LoVo (cell line): ENCODE measurements at places on chromosomes 2 and 18.

DNA sequence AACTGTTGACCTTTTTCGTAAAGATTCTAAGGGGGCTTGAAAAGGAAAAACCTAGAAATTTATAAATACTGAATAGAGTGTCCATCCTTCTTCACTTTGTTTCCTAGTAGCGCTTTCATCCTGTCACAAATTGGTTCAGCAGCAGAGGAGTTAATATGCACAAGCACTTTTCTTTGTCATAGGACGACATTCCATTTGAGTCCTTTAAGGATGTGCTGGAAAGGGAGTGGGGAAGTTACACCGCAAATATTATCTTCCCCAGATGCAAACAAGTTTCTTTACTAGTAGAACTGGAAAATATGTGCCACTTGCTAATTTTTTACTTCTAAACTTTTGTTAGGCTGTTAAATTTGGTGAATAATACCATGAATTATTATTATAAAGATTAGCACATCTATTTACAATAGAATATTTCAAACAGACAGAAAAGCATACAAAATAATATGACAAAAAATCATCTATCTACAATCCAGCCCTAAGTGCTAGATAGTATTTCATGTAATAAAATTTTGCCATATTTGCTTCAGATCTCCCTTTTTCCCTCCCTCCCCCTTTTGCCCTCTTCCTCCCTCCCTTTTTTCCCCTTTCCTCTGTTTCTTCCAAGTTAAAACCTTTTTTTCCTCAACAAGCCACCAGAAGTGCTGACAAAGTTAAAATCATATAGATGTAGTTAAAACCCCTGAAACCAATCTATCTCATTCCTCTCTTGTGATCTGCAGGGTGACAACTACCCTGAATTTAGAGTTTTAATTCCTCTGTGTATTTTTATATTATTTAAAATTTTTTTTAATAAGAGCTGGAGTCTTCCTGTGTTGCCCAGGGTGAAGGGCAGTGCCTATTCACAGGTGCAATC, 50.5 kb upstream of the MAP4K3 start:
- DNase-seq = no peak

GRCh38 chr2:68771211-68771751, 36.7 kb downstream of the ARHGAP25 start:
- DNase-seq = no peak

GRCh38 chr2:84886791-84887190, 5.9 kb upstream of the TRABD2A start:
- DNase-seq = no peak

GRCh38 chr2:113175042-113175628, 1.4 kb downstream of the PSD4 start:
- no peak for DNase-seq

GRCh38 chr2:11377928-11378545, 33.6 kb upstream of the ROCK2 start:
- no peak for DNase-seq

GRCh38 chr18:78192054-78192453, 787.6 kb upstream of the SALL3 start:
- no peak for DNase-seq
